Activated CD8-positive, alpha-beta memory T cell treated with anti-CD3 and anti-CD28 coated beads for 1 hour (primary cell): ENCODE measurements at places on chromosomes 1 and 21.

DNA sequence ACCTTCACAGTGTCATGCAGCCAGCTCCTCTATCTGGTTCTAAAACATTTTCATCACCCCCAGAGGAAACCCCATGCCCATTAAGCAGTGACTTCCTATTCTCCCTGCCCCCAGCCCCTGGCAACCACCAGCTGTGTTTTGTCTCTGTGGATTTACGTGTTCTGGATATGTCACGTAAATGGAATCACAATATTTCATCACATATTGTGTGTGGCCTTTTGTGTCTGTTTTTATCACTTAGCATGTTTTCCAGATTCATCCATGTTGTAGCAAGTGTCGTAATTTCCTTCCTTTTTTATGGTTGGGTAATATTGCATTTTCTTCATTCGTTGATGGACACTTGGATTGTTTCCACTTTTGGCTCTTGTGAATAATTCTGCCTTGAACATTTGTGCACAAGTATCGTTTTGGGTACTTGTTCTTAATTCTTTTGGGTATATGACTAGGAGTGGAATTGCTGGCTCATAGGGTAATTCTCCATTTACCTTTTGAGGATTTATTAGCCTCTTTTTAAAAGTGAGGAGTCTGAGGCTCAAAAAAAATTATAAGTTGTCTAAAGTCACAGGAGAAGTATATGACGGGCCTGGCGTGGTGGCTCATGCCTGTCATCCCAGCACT, 127.0 kb downstream of the MRPS6 start:
- no peak for DNase-seq

- DNase-seq = no peak
Measured at GRCh38 chr1:240465531-240465940, 146.4 kb downstream of the GREM2 start.

DNA sequence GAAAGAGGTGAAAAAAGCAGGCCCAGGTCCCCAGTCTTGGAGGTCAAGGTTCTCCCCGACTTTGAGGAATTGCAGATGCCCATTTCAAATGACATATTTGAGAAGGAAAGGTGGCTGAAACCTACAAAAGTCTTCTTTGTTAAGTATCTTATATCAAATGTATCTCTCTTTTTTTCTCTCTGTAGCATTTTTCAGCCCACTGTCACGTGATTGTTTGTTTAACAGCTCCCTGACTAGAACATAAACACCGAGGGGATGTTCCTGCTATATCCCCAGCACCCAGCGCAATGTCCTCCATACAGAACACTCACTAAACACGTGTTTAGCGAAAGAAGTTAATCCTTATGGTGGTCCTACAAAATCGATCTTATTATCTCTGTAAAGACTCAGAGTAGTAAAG, 27.6 kb downstream of the BEND5 start:
- DNase-seq = no peak

GRCh38 chr1:200428482-200429205, 18.8 kb upstream of the ZNF281 start:
- DNase-seq = no peak

- no peak for DNase-seq
Measured at GRCh38 chr1:8142955-8143629, 117.0 kb upstream of the ERRFI1 start.

GRCh38 chr1:71586030-71586429, 505.2 kb upstream of the ZRANB2 start:
- no peak for DNase-seq

- DNase-seq = no peak
Measured at GRCh38 chr1:187931776-187932175, 1103.0 kb downstream of the PLA2G4A start.

GRCh38 chr1:43557744-43558245, 27.1 kb downstream of the PTPRF start:
- DNase-seq = no peak

DNA sequence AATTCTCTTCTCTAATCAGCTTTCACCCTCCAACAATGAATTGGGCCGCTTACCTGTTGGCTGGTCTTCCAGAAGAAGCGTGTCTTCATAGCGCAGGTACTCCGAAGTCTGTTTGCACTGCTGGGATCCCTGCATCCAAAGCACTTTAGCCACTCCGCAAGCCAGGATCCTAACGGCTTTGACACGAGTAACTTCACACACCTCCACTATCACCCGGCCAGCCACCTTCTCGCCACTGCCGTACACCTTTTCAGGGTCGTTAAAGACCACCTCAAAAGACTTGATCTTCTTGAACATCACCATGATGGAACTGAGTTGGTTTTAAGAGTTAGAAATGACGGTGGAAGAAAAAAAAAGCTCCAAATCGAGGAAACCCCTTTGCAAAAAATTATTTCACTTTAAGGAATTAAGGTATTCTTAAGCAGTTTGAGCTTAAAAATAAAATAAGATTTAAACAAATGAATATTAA, 381 bp downstream of the TXNIP start:
- no peak for DNase-seq

GRCh38 chr1:19239876-19240275, 11.4 kb downstream of the EMC1 start:
- DNase-seq = no peak

DNA sequence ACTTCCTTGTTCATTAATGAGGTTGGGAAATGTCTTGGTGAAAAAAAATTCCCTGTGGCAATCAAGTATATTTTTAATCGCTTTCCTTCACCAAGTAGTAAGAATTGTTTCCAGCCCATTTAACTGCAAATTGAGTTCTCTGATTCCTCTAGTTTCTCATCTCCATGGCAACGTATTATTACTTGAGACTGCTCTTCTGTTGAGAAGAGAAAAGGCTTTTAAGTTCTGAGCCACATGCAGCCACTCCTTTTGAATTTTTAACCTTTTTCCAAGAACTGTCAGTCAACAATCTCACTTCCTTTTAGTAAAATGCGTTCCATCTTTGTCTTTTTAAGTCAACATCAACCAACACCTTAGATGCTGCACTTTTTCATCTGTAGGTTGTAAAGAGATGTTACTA, 75.7 kb upstream of the KIAA1614 start:
- DNase-seq = no peak

GRCh38 chr1:168786476-168787330, 57.7 kb upstream of the DPT start:
- DNase-seq = no peak

GRCh38 chr21:45019887-45020537, 54.4 kb upstream of the ADARB1 start:
- DNase-seq = no peak

- DNase-seq = no peak
Measured at GRCh38 chr1:175713381-175713780, 30.0 kb downstream of the TNR start.

DNA sequence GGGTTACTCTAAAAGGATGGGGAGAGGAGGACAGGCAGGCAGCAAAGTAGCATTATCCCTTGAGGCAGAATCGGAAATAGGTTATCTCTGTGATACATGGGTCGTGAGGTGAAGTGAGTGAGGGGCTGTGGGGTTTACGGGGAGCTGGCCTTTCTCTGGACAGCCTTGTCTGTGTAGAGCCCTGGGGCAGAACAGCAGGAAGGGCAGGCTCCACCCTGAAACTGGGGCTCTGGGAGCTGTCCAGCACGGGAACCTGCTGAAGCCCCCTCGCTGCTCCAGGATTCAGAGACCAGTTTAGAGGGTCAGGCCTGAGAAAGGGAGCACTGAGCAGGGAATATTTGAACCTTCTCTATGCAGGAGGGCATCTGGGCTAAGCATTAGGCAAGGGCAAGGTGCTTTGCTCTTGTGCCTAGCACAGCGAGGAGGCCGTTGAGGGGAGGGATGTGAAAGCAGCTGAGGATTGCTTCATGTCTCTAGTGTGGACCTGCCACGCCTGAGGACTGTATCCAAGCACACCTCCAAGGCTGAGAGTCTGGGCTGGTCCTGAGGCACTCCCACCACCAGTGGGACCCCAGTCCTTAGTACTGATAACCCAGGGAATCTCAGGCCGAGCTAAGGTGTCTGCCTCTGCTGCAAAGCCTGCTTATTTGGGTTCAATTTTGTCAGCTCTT, 55.8 kb downstream of the NAV1 start:
- DNase-seq = no peak

GRCh38 chr1:246782120-246782900, 58.1 kb downstream of the SCCPDH start:
- no peak for DNase-seq

GRCh38 chr1:235802573-235803346, 63.9 kb downstream of the LYST start:
- no peak for DNase-seq

DNA sequence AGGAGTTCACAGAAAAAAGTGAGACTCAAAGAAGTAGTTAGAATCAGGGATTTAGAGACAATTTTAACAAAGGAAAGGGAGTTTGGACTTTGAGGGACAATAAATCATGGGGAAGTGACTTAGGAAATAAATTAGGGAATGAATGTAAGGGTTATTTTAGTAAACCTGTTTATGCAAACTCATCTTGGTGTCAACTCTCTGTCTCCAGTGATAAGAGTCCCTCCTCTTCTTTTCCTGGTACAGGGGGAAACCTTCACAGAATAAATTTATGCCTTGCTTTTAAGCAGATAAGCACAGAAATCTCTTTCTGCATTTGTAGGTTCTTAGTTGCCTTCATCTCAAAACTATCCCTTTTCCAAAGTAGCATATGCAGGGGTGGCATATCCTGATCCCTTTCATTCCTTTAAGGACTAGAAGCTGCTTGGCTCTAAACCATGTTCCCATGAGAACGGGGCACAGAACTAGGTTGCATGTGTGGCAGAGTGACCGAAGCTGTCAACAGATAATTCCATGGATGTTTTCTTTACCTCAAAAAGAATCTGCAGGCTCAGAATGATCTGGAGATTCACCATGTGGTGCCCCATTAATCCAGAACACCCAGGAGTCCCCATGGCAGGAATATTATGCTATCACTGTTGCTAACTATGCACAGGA, 155.4 kb downstream of the ZNF648 start:
- no peak for DNase-seq

DNA sequence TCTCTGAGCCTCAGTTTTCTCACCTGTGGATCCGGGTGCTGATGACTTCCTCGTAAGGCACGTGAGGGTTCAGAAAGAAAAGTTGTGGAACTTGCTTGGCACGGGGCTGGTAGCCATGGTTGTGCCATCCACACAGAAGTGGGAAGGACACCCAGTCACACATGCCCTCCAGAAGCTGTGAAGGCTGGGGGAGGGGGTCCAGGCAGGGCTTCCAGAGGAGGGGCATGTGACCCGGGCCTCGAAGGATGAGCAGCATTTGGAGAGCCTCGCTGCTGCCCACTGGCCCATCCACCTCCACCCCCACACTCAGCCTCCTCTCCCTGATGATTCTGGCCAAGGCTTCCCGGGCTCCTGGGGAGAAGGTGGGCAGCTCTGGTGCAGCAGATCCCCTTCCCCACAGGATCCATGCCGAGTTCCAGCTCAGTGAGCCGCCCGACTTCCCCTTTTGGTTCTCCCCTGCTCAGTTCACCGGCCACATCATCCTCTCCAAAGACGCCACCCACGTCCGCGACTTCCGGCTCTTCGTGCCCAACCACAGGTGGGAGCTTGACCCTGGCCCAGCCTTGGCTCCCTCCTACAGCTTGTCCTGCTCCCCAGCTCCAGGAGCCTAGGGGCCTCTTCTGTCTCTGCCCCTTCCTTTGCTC, 9.4 kb downstream of the SELENON start:
- no peak for DNase-seq
